Caki2 (cell line): ENCODE measurements at places on chromosomes 2 and 18. TPM values are rescaled to one million over a fixed set of nuclear protein-coding genes. Genes with fewer than 3 reads are reported as not detected.

DNA sequence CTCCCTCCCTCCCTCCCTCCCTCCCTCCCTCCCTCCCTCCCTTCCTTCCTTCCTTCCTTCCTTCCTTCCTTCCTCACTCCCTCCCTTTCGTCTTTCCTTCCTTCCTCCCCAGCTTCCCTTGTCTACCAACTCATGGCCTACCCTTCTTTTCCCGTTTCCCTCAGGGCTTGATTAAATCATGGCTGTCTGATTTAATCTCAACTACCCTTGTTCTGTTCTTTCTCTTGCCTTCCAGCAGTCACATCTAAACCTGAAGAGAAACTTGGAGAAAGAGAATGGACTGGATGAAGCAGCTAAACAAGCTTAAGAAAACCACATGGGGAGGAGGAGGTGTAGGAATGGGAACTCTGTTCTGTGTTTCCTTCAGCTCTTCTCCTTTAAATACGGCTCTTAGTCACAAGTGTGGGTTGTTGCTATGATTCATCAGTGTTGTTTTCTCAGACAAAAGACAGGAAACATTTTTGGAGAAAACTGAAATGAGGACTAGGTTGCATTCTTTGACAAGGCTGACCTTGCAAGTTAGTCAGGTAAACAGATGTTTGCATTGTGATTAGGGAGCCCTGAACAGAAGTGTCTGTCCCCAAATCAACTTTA, 177.9 kb downstream of the LRRTM1 start:
- DNase-seq: no peak

The BCL2 gene
- total RNA-seq: 5.1 and 9.1 TPM in 2 replicates

The ADGRF3 gene
- total RNA-seq: 0.23 and 0.68 TPM in 2 replicates

The RFTN2 gene
- total RNA-seq: not detected in 2 replicates

The AGXT gene
- total RNA-seq: not detected in 2 replicates

DNA sequence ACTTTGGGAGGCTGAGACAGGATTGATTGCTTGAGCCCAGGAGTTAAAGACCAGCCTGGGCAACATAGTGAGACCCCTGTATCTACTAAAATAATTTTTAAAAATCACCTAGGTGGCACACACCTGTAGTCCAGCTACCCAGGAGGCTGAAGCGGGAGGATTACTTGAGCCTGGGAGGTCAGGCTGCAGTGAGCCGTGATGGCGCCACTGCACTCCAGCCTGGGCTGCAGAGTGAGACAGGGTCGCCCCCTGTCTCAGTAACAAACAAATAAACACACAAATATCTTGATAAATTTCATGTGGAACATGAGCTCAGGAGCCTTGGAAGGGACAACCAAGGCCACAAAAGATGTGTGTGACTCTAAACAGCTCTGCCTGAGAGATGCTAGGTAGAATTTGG, 11.7 kb upstream of the ANKRD53 start:
- DNase-seq: no peak

DNA sequence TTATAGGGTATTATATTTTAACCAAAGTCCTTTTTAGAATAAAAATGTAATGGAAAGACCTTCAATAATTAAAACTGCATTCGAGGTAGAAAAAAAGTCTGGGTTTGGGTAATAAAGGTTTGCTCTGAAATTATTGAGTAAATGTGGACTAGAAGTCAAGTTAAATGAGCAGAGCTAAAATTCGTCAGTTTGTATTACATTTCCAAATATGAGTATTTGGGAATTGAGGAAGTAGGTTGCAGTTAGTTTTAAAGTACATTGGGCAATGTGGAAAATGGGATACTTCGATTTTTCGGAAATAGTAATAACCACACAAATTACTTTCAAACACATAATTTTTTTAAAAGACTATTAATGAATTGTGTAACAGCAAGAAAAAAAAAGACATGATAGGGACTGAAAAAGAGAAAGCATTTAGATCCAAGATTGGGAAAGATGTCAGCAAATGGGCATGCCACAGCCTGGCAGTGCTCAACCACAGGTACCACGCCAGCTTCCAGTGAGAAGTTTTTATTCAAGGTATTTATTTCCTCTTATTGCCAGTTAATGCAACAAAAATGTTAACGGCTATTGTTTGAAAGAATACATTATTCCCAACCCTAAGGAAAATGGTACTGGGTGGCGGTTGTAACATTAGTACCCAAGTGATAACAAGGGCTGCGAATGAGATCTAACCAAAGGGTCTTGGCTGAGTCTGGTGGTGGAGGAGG, 50.0 kb downstream of the TTC39C start:
- no peak for DNase-seq

- no peak for DNase-seq
These were observed 34.9 kb downstream of the PTCD3 start for GRCh38 chr2:86140969-86141392.

- no peak for DNase-seq
These were observed 18.3 kb upstream of the LYPD6 start for GRCh38 chr2:149312039-149312438.

The VWA3B gene
- not detected in 2 replicates for total RNA-seq

DNA sequence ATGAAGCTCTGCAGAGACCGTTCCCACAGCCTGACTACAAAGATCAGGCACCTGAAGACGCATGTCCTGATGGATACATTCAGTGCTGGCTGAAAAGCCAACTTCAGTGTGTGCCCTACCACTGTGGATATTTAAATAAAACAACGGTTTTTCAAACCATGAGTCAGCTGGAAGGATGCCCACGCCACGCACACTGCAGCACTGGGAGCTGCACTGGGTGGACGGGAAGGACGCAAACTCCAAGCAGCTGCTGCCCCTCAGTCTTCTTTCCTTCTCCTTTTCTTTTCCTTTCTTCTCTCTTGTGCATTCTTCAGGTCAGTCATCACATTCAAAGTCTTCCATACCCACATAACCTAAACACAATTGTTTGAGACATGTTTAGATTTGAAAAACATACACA, 7.9 kb downstream of the TMEM18 start:
- no peak for DNase-seq

DNA sequence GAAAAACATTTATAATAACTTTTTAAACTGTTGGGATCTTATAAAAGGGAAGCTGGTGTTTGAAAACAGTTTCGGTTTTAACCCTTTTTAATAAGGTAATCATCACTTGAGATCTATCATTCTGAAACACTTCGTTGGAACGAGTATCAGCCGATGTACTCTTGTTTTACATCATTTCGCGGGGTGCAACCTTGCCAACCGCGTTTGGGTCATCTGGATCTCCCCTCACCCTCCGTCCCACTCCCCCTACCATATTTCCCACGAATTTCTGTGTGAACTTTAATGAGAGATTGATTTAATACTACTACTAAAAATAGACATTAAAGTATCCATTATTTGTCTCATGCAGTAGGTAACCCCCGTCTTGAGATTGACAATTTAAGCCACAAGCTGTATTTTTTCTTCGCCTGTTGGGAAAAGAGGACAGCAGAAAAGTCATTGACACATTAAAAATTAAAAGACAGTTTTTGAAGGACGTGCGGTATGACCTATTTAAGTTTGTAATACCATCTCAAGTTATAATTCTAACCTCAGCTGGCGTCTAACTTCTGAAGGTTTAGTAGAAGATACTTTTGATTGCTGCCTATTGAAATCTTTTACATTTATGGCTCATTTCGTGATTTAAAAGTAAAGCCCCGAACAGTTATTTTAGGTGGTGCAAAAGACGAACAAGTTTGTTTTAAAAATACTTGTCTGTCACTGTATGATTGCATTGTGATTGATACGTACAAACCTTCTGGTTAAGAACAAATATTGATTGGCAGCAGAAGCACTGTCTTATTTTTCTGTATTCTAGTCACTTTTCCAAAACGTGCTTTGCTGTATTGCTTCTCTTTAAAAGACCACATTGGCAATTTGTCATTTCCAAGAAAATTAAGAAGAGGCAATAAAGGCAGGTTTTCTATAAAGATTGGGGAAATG, 1.5 kb downstream of the CREB1 start:
- no peak for DNase-seq

DNA sequence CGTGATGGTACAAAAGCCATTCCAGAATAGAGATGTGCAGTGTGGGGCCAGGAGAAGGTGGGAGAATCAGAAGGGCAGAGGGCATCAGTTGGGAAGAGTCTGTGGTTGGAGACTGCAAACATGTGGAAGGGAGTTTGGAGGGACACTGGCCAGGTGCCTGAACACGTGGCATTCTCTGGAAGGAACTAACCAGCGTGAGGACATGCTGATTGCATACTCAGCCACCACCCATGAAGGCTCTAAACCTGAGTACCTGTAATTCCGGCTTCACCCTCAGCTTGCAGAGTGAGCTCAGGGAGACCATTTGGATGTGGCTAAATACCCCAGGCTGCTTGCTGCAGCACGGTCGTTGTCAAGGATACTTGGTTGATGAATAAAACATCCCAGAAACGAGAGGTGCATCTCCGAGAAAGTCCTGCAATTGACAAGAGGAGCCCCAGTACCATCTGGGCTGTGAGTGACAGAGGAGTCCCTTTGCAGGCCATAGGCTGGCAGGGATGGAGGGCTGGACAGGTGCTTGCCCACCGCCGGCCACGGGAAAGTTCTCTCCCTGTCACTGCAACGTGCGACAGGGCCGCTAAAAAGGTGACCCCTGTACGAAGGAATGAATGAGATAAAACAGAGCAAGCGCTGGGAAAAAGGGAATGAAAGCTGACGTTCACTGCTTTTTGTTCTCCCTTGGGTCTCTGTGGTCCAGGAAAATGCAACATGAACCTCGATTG, 5.0 kb downstream of the ACKR3 start:
- no peak for DNase-seq

GRCh38 chr2:1750933-1751766, 6.8 kb upstream of the PXDN start:
- DNase-seq: peak; percentile 61
